Erythroblast (primary cell): ENCODE measurements at places on chromosomes 11 and 22.
A peak's percentile ranks its signal among the peaks of the same experiment; 100 is the strongest.

DNA sequence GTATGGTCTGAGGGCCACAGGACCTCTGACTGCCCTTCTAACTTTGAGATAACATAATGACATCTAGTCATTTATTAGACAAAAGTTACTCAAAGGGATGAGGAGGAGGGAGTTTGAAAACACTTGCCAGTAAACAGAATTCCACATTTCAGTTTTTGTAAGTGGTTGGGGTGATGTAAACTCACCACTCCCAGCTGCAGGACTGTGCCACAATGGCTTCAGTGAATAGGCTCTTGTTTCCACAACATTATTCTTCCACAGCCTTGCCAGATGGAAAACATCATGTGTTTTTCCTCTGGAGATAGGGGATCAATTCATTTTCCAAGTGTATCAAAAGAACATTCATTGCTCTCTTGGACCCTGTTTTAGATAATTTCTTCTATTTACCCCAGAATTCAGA is 147.2 kb upstream of the BDNF start:
- DNase-seq, result no peak

DNA sequence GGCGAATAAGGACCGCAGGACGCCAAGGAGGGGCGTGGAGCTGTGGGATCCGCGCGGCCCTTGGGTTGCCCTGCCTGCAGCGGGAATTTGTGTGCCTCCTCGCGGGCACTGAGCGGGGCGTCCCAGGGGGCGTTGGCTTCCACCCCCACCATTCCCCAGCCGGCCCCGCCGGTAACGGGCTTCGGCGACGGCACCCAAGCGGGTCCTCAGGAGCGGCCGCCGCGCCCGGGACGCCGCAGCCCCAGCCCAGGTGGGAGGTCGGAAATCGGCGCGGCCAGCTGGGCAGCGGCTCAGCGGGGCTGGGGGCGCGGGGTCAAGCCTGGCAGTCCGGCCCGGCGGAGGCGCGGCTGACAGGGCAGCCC is 320 bp downstream of the CLTCL1 start:
- peak; percentile 50 for DNase-seq

GRCh38 chr11:123439616-123440015 is 9.5 kb downstream of the GRAMD1B start:
- DNase-seq, result no peak

GRCh38 chr11:61922539-61922938 is 5.2 kb upstream of the RAB3IL1 start:
- peak; percentile 79 for DNase-seq

- DNase-seq, result no peak
These were observed 876.3 kb downstream of the FAM181B start for GRCh38 chr11:81857386-81857785.

DNA sequence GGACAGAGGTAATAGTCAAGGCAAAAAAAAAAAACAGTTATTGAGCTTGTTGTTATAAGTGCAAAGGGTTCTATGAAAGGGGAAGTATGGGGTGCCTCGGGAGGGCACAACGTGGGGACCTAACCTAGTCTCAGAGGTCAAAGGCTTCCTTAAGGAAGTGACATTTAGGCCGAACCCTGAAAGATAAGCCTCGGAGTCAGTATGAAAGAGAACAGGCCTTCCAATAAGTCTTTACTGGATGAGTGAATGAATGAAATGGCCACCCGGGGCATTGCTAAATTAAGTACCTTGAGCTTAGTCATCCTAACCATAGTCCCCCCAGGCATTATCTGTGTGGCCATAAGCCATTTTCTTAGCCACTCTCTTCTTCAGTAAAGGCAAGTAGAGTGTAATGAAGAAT is 19.7 kb downstream of the FLI1 start:
- DNase-seq, result no peak

GRCh38 chr22:19827341-19828034 is 27.2 kb downstream of the GNB1L start:
- DNase-seq, result no peak
